Stimulated activated CD4-positive, alpha-beta T cell treated with anti-CD3 and anti-CD28 coated beads, Interleukin-1b, Interleukin-23, amount 100 ng/mL, for 48 hours (primary cell): ENCODE measurements at places on chromosomes 4 and X.

DNA sequence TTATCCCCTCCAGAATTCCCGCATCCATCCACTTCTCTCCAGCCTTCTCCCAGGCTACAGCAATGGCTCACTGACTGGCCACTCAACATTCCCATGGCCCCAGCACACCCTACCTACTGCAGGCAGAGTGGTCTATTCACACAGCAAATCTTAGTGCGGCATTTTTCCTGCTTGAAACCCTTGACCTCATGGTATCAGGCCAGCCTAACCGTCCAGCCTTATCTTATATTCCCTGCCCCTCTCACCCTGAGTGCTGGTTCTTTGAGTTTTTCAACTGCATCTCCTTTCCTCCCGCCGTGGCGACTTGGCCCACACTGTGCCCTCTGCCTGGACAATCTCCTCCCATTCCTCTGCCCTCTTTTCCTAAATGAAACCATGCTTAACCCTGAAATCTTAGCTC, 10.0 kb upstream of the S100G start:
- no peak for DNase-seq

GRCh38 chrX:154724993-154725756, 25.7 kb downstream of the GAB3 start:
- DNase-seq = no peak

GRCh38 chr4:16026160-16026761, 57.6 kb downstream of the PROM1 start:
- DNase-seq = no peak

- DNase-seq = no peak
Observed at GRCh38 chrX:152028579-152028978, 54.1 kb upstream of the GABRE start.

DNA sequence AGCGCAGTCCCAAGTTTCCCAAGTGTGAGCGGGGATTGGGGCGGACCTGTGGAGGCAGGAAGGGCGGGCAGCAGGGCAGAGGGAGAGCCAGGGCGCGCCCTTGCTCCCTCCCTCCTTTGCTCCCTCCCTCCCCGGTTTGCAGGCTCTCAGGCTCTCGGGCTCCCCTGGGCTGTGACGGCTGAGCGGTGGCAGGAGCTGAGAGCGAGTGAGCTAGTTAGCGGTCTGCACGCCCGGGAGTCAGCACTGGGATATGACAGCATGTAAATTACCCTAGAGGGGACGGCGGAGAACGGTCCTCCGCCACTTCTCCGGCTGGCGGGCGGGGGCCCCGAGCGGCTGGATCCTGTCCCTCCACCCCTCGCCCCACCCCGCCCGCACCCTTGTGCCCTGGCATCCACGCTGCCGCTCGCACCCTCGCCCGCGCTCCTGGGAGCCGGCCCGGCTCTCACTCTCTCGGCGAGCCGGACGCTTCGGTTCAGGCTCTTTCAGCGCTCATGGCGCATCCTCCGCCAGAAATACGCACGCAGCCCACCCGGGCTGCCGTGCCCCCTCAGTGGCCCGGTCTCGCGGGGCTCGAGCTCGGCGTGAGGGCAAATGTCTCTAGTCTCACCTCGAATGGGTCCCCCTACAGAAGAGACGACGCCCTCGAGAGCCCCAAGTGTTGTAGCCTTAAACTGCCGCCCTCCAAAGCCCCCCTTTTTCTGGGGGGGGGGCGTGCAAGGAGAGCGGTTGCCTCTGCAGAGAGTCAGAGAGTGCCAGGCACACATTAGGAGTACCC, at the start of gene TSC22D3:
TSC22D3 (minus strand) TSS at position 54 of the 778 bp plus-strand sequence. CDS start 368 bp downstream, outside the sequence.
- DNase-seq = peak; percentile 65

DNA sequence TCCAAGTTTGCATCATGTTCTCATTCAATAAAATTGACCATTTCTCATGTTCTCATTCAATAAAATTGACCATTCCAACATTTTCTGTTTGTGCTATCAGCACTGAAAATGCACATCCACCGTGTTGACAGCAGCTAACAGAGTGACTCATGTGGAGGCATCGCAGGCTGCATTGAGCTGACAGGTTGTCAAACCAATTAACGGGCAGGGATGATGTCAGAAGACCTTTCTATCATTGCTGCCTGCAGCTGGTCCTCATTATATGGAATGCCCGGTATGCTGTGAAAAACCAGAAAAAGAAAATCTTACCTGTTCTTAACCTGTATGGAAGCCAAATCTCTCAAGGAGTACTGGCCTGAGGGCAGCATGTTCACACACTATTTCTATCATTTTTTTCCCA, 202.0 kb downstream of the SMIM20 start:
- no peak for DNase-seq
